Right cardiac atrium (tissue), 5 donors: ENCODE measurements at places on chromosomes 7 and 10. TPM values are rescaled to one million over a fixed set of nuclear protein-coding genes. Genes with fewer than 3 reads are reported as not detected.

DNA sequence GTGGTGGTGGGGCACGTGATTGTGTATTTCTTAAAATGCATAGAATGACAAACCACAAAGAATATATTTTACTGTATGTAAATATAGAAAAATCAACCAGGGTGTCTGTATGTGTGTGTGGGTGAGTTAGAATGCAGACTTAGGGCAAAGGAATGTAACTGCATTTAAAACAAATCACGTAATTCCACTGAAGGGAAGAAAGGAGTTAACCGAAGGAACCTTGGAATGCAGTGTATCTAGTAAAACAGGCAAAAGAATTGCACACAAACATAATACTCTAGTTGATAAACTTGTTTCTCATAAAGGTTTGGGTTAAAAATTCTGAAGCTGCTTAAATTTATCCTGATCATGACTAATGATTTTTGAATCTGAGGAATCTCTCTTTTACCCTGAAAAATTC, 134.9 kb downstream of the ADRA2A start:
- DNase-seq = no peak

GRCh38 chr10:128263891-128264688, 137.9 kb upstream of the MKI67 start:
- peak; percentile 81 for DNase-seq

- no peak for DNase-seq
These were observed 406.0 kb downstream of the PHF14 start for GRCh38 chr7:11379641-11380040.

DNA sequence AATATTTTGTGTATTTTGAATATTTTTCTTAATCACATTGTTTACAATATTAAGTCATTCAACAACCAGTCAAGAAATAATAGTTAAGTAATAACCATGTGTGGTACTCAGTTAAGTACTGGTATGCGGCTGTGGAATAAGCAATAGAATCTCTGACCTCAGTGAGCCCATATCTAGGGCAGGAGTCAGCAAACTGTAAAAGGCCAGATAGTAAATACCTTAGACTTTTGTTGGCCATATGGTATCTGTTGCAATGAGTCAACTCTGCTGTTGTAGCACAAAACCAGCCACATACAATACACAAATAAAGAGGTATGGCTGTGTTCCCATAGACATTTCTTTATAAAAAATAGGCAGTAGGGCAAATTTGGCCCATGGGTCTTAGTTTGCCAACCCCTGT, 311.6 kb upstream of the SEMA3A start:
- DNase-seq = no peak

The PSD gene
- 4.6 TPM for total RNA-seq
